ENCODE measurements at places on chromosomes 12 and 14. TPM values are rescaled to one million over a fixed set of nuclear protein-coding genes. Genes with fewer than 3 reads are reported as not detected.

ATF1 gene
- polyA plus RNA-seq: 41.2 TPM

KERA gene
- polyA plus RNA-seq: 1.3 TPM

EIF2B1 gene
- polyA plus RNA-seq: 62.7 TPM

NGB gene
- polyA plus RNA-seq: 0.07 TPM

CACNB3 gene
- 72.8 TPM for polyA plus RNA-seq

FGF23 gene
- not detected for polyA plus RNA-seq

PAH gene
- 5.0 TPM for polyA plus RNA-seq

SLC10A1 gene
- polyA plus RNA-seq: 0.20 TPM

NID2 gene
- polyA plus RNA-seq: 145 TPM

REM2 gene
- 1.0 TPM for polyA plus RNA-seq

All from left renal pelvis (tissue), 4 donors.